ENCODE measurements at places on chromosomes 4 and X.
A peak's percentile ranks its signal among the peaks of the same experiment; 100 is the strongest.

DNA sequence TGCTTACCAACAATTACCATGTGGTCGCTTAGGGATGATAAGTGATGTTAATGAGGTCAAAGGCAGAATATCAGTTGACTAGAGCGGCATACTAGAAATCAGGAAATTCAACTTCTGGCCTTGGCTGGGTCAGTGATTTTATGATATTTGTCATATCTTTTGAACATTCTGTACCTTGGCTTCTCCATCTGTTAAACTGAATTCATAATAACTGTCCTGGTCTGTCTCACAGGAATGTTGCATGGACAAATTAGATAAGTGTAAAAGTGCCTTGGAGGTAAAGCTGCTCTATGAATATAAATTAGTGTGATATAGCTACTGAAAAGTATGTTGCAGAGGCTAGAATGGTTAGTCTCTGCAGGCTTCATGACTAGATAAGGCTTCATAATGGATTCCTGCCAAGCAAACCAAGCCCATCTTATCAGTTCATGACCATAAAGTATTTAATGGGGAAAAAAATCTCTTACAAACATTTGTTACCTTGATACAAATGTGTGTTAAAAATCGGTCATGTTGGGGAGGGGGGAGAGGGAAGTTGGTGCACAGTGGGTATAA, 104.6 kb upstream of the BMPR1B start:
- DNase-seq: no peak

DNA sequence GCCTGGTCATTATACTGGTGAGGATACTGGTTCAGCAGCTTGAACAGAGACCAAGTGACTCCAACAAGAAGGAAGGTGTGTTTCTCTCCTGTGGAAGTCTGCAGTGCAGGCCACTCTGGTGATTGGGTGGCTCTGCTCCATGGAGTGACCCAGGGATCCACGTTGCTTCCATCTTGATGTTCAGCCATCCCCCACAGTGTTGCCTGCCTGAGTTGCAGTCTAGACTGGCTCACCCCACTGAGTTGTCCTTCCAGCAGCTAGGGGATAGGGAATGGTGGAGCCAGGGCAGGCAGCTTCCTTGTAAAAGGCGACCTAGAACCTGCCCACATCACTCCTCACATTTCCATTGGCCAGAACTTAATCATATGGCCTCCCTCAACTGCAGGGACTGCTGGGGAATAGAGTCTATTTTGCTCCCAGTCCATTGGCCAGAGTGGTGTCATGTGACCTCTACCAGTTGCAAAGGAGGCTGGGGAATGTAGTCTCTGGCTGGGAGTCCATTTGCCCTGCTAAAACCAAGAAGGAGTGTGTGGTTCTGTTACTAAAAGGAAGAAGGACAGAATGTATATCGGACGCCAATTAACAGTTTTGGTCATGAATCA, 8.0 kb downstream of the MAN2B2 start:
- DNase-seq: no peak

DNA sequence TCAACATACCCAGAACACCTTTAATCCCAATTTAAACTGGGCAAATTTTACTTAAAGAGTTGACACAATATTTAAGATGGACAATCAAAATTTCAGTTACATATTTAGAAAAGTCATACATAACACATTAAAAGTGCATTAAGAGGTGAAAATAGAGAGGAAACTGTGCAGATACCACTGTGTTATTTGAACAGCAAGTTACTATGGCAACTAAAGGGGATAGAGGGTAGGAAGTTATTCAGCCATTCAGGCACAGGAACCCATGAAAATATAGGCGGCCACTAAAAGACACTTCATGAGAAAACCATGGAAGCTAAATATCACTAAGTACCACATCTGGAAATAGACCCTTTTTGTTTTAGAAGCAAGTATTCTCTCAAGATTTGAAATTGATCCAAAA, 75.1 kb downstream of the PDGFC start:
- no peak for DNase-seq

DNA sequence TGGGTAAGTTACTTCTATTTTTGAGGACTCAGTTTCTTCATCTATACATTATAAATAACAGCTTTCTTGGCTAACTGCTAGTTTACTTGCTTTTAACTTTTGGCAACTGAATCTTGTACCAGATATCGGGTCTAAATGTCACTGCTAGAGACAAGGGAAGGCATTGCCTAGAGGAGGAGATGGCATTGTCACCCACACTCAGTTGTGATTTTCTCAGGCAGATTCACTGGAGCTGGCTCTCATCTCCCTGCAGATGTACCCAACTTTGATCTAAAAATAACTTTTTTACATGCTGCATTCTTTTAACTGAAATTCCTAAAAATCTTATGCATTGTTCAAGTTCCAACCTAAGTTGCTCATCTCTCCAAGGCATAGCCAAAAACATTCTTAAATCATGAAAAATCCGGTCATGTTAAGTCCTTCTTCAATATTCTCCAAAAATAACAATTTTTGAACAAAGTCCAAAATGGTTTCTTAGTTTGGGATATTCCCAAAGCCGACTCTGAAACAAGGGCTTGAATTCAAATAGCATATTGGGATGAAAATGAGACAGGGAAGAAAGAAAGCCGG, 469.0 kb upstream of the BOD1L1 start:
- no peak for DNase-seq

- no peak for DNase-seq
These were observed 882 bp downstream of the MRFAP1 start for GRCh38 chr4:6641164-6641970.

DNA sequence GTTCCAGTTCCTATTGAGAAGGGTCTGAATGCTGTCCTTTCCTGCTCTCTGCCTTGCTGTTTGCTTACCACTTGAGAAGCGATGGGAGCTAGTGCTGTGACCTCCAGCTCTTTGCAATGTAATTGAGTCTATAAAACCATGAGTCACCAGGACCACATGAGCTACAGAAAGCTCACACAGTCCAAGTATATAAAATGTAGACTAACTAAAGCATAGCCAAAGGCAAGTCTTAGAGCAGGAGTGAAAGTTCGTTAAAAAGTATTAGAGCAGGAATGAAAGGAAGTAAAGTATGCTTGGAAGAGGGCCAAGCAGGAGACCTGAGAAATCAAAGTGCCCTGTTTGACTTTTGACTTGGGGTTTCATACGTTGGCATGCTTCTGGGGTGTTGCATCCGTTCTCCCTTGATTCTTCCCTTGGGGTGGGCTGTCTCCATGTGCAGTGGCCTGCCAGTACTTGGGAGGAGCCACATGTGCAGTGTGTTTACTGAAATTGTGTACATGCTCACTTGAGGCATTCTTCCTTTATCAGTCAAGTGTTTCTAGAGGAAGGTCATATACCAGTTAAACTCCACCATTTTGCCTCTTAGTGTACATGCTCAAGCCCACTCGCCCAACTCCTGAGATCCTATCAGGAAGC, 71.3 kb upstream of the KIT start:
- no peak for DNase-seq

DNA sequence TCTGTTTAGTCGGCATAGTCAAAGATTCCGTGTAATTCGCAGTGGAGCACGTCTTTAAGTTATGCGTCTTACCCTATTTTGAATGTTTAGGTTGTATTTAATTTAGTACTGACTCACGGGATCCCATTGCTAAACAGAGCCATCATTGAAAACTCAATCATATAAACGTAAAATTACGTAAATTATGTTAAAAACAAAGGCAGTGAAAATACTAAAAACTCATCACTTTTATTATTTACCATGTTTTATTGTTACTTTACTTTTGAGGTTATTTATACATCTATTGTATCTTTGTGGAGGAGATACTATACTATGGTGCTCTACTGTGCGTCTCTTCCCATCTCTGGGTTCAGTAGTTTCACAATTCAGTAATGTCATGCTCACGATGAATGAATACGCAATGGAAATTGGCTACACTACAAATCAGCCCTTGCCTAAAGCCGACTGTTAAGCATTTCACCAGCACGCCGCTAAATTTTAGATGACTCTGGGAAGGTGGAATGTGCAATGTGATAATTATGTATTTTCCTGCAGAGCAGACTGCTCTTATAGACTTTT, 944 bp downstream of the FUNDC2 start:
- DNase-seq: peak; percentile 66

GRCh38 chr4:166435449-166435848, 562.4 kb downstream of the TLL1 start:
- no peak for DNase-seq

GRCh38 chr4:14848229-14848628, 154.1 kb upstream of the CPEB2 start:
- no peak for DNase-seq

GRCh38 chrX:41912923-41913322, 10.4 kb downstream of the CASK start:
- no peak for DNase-seq

DNA sequence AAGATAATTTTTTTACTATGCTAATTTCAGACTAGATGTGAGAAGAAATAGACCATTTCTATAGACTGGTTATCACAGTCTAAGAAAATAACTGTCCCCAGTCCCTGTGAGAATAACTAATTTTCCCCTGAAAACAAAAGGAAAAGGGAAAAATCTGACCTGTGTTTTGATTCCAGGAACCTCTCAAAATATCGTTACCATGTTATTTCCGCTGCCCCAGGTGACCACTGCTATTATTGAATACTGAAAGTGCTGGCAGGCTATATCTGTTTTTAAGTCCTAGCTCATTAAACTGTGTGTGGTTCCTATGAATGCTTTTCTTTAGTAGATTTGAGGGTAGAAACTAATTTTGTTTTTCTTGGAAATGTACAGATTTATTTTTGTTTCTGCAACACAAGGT, 83.6 kb downstream of the GAB1 start:
- DNase-seq: no peak

DNA sequence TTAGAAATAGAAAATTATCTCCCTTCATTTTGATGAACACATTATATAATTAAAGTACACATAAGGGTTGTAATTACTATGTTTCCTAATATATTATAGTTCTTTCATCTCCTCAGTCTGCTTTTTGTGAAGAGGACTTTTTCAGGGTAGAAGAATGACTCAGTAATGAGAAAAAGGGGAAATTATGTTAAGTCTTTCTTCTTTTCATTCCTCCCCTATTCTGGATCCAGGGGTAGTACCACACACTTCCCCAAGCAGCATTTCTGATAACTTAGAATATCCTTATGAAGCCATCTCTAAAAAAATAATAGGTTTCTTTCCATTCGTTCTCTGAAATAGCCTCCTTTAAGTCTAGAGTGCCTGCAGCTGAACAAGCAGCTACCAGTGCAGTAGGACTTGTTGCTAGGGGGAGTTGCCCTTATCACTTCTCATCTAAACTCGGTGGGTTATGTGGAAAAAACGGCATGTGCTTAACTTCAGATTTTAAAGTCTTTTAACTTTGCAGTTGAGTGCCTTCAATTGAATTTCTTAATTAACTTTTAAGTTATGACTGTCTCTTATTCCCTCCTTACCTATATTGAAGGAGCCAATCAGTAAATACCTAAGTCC, 184.8 kb downstream of the ARHGAP24 start:
- no peak for DNase-seq

- peak; percentile 21 for DNase-seq
These were observed 8.6 kb downstream of the ATP2B3 start for GRCh38 chrX:153526042-153526441.

DNA sequence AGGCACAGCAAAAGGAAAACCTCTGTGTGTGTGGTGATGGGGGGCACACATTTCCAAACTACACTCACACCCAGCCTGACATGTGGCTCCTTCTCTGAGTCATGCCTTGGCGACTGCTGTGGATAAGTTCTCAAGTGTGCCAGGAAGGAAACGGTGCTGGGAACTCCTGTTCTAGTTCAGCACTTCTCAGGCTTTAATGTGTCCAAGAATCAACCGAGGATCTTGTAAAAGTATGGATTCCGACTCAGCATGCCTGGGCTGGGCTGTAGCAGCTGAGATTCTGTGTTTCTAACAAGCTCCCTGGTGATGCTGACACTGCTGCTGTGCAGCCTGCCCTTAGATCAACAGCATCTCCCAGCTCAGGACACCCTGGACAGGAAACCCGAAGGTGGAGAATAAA, 20.2 kb downstream of the CLNK start:
- DNase-seq: no peak

GRCh38 chr4:8555716-8556115, 24.5 kb upstream of the GPR78 start:
- DNase-seq: no peak

GRCh38 chr4:182914357-182914756, 2.8 kb downstream of the DCTD start:
- no peak for DNase-seq

- DNase-seq: no peak
These were observed 9.1 kb upstream of the METTL14 start for GRCh38 chr4:118676128-118676527.

- DNase-seq: no peak
These were observed 365.3 kb upstream of the TEX13C start for GRCh38 chrX:124954402-124954801.

- DNase-seq: no peak
These were observed 65.1 kb downstream of the PPP3CA start for GRCh38 chr4:101282076-101282844.

GRCh38 chr4:57103051-57103450, 7.1 kb downstream of the IGFBP7 start:
- no peak for DNase-seq

DNA sequence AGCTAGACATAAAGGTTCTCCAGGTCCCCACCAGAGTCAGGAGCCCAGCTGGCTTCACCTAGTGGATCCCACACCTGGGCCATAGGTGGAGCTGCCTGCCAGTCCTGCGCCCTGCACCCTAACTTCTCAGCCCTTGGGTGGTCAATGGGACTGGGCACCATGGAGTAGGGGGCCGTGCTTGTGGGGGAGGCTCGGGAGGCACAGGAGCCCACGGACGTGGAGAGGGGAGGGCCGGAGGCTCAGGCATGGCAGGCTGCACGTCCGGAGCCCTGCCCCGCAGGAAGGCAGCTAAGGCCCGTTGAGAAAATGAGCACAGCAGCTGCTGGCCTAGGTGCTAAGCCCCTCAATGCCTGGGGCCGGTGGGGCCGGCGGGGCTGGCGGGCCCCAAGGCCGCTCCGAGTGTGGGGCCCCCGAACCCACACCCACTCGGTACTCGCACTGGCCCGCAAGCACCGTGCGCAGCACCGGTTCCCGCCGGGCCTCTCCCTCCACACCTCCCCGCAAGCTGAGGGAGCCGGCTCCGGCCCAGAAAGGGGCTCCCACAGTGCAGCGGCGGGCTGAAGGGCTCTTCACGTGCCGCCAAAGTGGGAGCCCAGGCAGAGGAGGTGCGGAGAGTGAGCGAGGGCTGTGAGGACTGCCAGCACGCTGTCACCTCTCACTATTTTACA, 291.1 kb downstream of the KLHL4 start:
- DNase-seq: no peak

DNA sequence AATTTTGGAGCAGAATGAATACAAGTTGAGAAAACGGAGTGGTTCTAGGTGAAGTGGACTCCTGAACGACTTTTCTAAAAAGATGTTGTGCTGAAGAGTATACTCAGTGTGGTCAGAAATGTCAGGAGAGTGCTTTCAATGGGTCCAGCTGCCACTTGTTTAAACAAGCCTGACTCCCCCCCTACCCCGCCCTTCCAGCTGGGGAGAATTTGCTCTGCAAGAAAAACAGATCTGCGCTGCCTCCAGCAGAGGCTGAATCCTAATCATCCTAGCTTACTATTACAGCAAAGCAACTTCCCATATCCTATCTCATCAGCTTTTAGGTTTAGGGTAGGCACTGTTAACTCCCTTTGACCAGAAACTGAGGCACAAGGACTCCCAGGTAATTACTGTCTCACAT, 1.9 kb downstream of the MAP3K15 start:
- DNase-seq: peak; percentile 70

Data from NCI-H1105 treated with DMSO at 0.1 percent for 48 hours (cell line).